ENCODE measurements at places on chromosomes 6 and 20.

DNA sequence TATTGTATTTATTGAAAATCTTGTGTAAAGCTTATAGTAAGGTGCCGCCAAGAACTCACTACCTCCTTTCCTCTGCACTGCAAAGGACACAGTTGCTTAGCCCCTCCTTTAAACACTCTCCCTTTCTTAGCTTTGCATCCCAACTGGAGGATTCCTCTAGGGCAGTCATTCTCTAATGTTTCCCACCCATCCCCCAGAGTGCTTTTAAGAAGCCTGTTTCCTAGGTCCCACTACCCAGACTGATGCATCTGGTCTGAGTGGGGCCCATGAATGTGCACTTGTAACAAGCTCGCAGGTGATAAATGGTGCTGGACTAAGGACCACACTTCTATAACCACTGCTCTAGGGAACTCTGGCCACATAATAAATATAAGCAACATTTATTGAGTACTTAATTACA, 55.2 kb downstream of the B4GALT5 start:
- no peak for DNase-seq

DNA sequence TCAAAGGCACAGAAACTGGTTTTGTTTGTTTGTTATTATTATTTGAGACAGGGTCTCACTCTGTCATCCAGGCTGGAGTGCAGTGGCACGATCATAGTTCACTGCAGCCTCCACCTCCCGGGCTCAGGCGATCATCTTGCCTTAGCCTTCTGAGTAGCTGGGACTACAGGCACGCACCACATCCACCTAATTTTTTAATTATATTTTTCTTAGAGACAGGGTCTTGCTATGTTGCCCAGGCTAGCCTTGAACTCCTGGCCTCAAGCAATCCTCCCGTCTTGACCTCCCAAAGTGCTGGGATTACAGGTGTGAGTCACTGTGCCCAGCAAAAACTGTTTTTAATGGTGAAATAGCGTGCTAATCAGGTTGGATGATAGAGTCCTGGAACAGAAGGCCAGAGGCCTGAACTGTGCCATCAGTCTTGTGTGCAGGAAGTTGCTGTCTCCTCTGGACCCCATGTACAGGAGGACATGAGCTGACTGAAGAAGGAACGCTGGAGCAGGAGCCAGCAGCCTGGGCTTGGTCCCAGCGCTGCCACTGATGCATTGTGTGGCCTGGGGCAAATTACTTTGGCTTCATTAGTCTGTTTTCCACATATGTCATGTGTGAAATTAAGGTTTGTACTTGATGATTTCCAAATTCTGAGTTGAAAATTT, 4.9 kb downstream of the TM9SF4 start:
- no peak for DNase-seq

DNA sequence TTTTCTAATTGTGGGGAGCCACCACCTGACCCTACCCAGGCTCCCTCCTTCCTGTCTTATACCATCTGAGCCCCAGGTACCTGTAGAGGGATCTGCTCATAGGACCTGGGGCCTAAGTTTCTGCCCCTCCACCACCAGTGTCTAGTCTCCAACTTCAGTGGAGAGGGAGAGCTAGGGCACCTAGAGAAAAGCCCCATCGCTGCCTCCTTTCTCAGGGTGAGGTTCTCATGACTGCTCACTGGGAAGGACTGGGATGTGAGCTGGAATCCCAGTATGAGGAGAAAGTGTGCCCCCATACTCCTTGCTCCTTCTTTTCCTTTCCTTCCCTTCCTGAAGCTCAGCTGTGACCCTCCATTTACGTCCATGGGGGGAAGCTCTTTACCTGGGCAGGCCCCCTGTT, 231.6 kb downstream of the LRFN2 start:
- DNase-seq = no peak

DNA sequence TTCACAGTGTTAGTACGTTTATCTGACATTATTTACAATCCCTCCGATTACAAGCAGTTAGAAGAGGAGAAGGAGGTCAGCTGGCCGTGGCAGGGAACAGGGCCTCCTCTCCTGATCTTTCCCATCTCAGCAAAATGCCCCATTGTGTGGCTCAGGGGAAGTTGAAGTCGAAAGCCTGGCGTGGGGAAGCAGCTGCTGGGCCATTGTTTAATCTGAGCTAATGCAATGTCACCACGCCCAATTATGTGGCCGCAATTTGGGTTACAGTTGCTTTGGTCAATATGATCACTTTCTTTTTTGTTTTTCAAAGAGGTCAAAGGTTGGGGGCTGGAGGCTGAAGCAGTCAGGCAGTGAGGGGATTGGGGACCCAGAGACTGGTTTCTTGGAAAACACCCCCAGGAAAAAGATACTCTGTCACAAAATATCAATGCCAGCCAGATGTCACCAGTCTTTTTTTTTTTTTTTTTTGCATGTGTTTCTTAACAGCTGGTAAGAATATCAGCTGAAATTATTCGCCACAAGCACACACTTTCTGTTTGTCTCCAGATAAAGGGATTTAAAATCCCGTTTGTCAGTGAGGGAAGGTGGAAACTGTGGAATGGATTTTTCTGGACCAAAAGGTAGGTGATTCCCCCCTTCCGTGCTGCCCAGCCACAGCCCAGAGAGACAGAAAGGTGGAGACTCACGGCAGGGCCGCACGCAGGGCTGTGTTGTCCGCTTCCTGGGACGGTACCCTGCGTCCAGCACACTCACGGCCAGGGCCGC, 24.6 kb downstream of the DLL1 start:
- no peak for DNase-seq

DNA sequence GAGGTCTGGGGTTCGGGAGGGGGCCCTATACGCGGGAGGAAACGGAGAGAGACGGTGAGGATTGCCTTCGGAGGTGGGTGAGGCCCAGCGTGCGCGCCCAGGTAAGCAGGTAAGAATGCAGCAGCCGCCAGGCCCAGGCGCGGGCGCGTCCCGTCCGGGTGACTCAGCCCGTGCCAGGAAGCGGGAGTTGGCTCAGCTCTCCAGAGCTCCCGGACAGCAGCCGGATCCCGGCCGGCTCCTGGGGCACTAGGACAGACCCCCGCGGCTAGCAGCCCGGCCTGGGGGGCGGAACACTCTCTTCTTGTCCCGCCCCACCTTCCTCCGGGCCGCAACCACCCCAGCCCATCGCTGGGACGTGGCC, 1.5 kb upstream of the MDFI start:
- DNase-seq = peak; percentile 39

- no peak for DNase-seq
Measured at GRCh38 chr6:152625213-152625612, 11.9 kb downstream of the SYNE1 start.

DNA sequence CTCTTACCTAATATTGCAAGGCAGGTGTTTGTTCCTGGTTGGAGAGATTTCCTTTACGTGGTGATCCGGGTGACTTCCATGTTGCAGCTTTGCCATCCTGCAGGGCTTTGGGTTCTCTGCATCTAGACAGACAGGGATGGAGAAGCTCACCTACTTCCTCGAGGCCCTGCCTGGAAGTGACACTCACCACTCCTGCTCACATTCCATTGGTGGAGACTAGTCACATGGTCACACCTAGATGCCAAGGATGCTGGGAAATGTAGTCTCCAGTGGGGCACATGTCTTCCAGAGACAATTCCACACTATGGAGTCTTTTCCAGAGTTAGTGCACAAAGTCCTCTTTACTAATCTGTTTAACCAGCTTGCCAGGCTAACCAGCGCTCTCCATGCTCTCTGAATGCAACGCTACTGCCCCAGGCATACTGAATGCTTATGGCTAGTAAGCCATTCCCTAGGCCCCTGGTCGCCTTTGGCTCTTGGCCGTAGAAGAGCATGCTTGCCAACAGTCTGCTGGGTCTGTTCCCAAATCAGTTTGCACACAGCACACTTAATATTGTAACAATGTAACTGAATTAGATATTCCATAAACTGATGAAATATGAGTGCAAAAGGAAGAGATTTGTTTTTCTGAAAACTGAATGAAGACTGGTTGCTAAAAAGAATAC, 6.7 kb upstream of the KCNK15 start:
- DNase-seq = no peak

DNA sequence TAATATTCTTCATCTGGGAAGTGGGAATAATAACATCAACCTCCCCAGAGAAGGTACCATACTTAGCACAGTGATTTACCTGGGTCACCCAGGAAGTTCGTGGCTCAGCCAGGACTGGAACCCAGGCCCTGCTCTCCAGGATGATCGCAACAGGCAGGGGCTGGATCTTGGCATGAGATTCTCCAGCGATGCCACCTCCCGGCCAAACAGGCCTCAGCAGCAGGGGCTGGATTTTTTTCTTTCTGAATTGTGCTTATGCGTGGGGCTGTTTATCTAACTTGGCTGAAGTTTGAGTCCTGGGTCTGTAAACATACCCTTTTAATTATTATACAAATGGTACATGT, 129.5 kb upstream of the PTPN1 start:
- DNase-seq = no peak

DNA sequence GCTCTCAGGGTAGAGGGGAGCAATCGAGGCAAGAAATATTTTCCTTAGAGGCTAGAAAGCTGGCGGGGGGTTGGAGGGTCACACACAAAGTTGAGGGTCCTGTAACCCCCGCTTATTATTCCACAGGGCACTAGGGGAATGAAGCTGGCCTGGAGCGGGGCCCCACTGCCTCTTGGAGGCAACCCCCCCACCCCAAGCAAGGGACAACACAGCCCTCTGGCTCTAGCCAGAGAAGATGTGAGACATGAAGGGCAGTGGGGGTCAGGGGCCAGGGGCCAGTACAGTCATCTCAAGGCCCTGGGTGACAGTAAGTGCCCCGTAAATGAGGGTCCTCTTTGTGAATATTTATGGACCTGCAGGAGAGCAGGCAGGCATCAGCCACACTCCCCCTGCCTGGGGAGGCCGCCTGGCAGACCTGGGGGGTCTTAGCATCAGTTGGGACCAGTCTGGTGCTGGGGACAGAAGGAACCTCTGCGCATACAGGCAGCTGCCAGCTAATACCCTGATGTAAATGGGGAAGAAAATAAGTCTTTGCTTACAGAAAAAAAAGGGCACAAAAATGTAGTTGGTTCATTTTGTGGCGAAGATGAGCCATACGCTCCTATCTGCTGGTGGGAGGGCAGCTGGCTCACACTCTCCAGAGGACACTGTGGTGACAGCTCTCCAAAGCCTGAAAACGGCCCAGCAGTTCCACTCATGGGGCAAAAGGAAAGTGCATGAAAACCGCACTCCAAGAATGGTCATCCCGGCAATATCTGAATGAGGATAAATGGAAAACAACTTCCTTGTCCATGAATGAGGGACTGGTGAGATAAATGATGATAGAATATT, 21.9 kb downstream of the SPATA2 start:
- DNase-seq = no peak

DNA sequence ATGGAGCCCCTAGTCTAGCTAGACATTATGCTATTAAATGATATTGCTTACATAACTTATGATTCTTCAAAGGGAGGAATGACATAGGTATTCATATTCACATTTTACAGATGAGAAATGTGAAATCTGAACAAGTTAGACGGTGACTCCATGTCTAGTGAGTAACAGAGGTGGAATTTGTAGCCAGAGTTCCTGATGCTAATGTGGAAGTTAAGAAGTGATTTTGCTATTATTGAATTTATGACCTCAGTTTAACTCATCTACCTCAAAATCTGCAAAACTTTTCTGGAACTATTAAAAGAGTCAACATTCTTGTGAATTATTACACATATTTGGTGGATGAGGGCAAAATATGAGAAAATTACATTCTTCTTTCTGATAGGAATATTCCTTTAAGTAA, 347.6 kb upstream of the MMS22L start:
- no peak for DNase-seq

GRCh38 chr6:3515669-3516068, 58.8 kb upstream of the SLC22A23 start:
- DNase-seq = no peak

DNA sequence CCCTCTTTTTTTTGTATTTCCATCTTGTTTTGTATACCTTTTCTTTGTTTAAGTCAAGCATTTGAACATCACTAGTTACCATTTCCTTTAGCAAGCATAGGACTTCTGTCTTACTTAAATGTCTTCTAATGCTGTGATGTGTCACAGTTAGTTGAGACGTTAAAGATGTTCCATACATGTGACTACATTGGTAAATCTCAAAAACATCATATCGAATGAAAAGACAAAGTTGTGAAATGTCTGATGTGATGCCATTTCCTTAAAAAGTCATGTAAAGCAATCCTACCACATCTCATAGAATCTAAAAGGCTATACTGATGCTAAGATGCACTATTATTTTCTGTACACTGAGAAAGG, 26.8 kb downstream of the SLC16A10 start:
- no peak for DNase-seq

DNA sequence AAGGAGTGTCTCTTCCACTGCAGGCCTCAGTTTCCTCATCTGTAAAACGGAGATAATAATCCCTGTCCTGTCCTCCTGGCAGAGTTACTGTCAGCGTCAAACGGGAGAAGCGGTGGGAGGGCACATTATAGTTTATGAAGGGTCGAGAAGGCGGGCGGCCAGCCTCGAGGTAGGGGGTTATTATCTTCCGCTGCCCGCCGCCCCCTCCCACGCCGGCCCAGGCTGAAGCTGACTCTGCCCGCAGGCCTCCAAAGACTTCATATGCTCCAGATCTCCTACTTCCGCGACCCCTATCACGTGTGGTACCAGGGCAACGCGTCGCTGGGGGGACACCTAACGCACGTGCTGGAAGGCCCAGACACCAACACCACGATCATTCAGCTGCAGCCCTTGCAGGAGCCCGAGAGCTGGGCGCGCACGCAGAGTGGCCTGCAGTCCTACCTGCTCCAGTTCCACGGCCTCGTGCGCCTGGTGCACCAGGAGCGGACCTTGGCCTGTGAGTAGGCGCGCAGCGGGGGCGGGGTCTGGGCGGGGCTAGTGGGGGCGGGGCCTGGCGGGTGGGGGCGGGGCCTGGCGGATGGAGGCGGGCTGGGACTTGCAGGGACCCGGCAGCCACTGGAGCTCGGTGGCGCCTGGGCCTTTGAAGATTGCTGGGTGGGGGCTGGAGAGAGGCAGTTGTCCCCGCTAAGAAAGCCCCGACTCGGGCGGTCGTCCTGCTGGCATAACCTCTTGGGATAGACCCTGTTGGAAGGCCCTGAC, 2.8 kb downstream of the PROCR start:
- DNase-seq = no peak

DNA sequence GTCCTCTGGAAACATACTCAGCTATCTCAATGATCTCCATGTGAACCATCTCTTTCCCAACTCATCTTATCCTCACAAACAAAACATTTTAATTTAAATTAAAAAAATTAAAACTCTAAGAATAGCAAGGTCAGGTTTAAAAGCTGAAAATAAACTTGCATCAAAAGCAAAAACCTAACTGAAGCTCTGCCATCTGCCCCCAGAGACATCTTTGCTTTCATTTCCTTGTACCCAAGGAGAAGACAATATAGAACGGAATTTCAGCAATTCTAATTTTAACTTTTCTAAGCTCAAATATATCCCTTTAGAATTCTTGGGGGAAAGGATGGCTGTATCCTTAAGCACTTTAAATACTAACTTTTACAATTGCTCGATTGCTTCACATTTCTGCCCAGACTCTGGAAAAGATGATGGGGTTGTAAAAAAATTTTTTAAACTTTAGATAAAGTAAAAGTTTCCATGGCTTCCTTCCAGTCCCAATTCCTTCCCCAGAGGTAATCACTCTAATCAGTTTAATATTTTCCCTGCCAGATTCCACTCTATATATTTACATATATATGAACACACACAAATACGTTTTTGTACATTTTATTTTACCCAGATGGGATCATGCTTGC, 69.2 kb upstream of the SMIM29 start:
- no peak for DNase-seq

Data from progenitor cell of endocrine pancreas (in vitro differentiated cells).